ENCODE measurements at places on chromosomes 7 and 10.

GRCh38 chr10:102770108-102770482, 26.3 kb downstream of the WBP1L start:
- DNase-seq, result no peak

GRCh38 chr10:97570789-97571471, 1.6 kb upstream of the ANKRD2 start:
- no peak for DNase-seq

DNA sequence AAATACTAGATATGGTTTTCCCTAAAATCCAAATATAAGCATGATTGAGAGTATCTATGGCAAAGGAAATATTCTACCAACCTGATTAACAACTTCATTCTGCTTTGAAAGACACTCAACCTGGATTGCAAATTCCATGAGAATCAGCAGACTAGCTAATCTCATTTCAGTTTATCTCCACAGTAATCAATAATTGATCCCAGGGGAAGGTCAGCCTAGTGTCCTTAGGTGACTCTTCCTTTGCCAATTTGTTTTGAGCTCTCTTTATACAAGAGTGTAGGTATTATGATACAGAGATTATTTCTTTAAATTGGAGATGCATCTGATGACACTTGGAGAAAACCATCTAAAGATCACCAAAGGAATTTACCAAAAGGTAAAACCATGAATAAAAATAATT, 100.3 kb downstream of the GRM8 start:
- DNase-seq, result no peak

DNA sequence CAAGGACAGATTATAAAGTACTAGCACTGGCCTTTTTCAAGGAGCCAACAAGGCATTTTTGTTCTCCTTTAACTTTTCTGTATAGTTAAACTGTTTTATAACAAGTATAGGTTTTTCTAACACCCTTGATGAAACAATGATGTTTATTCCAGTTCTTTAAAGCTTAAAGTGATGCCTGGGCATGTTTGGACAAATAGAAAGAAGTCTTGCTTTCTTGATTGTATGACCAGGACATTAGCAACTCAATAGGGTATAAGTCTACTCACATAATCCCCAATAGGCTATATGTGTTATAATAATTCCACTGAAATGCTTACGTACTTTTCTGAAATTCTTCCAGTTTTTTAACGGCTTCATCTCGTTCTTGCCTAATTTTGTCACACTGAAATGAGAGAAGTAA, 36.7 kb downstream of the SHTN1 start:
- DNase-seq, result no peak

DNA sequence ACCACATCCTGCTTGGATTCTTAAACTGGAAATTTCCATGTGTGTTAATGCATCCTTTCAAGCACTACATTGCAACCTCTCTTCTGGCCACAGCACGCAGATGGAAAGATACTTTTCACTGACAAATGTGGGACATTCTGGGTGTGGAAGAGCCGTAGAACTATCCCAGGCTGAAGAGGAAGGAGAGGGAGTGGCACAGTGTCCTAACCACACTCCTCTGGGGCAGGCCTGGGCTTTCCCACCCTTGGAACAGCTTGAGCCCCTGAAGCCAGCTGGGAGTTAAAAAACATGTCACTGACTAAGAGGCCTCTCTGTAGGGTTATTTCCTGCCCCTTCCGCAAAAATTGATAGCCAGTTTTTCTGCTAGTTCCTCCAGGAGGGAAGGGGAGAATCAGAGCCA, 34.0 kb upstream of the DNMBP start:
- no peak for DNase-seq

DNA sequence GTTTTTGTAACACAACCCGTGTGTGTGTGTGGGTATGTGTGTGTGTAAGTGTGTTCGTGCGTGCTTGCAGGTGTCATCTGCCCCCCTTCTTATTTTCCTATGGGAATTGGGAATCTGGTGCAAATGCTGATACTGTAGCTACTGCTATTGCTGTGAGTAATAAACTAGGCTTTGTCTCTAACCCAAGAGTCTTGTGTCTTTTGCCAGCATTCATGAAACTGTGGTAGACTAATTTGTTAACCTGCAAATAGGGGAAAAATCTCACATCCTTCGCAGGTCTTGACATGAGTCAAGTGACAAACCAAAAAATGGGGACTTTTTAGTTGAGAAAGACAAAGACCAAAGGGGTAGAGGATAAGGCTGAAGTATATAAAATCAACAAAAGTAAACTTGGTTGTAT, 57.9 kb upstream of the FAM133B start:
- no peak for DNase-seq

GRCh38 chr10:8563478-8563877, 509.0 kb downstream of the GATA3 start:
- no peak for DNase-seq

GRCh38 chr7:158416283-158416933, 171.2 kb downstream of the PTPRN2 start:
- DNase-seq, result no peak

- DNase-seq, result no peak
Measured at GRCh38 chr10:123788981-123789380, 102.6 kb downstream of the CPXM2 start.

DNA sequence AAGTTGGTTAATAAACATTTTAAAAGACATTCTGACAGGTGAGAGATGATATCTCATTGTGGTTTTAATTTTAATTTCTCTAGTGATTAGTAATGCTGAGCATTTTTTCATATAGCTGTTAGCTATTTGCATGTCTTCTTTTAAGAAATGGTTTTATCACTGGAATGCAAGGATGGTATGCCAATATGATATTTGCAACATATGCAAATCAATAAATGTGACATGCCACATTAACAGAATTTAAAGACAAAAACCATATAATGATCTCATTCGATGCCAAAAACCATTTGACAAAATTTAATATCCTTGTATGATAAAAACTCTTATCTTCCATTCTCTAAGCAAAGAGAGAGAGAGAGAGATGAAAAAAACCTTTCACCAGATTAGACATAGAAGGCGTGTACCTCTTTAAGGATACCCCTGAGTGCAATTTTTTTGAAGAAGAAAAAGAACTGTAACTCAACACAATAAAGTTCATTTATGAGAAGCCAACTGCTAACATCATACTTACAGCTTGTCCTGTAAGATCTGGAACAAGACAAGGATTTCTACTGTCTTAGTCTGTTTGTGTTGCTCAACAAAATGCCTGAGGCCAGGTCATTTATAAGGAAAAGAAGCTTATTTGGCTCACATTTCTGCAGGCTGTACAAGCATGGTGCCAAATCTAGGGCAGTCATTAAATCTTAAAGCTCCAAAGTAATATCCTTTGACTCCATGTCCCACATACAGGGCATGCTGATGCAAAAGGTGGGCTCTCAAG, 39.7 kb upstream of the ZMYND11 start:
- no peak for DNase-seq

GRCh38 chr7:2719007-2719406, 31.0 kb downstream of the AMZ1 start:
- no peak for DNase-seq

DNA sequence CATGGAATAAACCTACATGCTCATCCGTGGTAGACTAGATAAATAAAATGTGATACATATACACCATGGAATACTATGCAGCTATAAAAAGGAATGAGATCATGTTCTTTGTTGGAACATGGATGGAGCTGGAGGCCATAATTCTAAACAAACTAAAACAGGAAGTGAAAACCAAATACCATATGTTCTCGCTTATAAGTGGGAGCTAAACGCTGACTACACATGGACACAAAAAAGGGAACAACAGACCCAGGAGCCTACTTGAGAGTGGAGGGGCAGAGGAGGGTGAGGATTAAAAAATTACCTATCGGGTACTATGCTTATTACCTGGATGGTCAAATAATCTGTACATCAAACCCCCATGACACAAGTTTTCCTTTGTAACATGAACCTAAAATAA, 68.7 kb upstream of the SEC61G start:
- DNase-seq, result no peak

DNA sequence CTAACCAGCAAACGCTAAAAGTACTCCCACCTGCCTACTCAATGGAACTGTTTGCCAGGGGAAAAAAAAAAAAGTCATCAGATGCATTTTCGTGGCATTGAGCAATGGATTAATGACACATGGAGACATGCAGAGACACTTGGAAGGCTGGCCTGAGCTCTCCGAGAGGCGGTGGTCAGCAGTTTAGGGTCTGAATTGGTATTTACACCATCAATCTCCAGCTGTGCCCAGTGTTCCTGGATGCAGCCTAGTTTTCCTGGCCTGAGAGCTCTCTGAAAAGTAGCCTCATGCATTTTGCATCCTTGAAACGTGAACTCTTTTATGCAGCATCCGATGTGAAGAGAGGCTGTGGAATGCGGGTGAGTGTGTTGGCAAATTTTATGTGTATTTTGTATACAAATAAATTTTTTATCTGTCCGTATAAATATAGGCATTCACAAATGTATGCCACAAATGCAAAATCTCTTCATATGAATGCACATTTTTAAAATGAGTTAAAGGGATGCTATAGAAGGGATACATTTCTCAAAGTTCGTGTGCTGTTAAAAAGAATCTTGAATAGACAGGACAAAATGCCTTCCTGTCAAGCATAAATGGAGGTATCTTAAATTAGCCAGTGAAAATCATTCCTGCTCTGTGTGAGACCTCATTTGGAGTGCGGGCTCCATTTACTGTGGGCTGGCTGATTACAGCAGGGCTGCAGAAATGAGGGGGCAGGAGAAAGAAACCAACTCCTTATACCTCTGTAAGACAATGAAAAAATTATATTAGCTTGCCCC, 137.7 kb upstream of the PFKP start:
- no peak for DNase-seq

- no peak for DNase-seq
Measured at GRCh38 chr10:130894471-130894870, 417.1 kb downstream of the TCERG1L start.

- DNase-seq, result no peak
Measured at GRCh38 chr10:79413196-79413595, 32.2 kb downstream of the ZCCHC24 start.

- DNase-seq, result no peak
Measured at GRCh38 chr10:103936022-103936421, 18.0 kb upstream of the STN1 start.

GRCh38 chr7:27251652-27252590, 9.3 kb downstream of the EVX1 start:
- no peak for DNase-seq

GRCh38 chr7:32088451-32088881, 18.3 kb upstream of the PDE1C start:
- DNase-seq, result no peak

DNA sequence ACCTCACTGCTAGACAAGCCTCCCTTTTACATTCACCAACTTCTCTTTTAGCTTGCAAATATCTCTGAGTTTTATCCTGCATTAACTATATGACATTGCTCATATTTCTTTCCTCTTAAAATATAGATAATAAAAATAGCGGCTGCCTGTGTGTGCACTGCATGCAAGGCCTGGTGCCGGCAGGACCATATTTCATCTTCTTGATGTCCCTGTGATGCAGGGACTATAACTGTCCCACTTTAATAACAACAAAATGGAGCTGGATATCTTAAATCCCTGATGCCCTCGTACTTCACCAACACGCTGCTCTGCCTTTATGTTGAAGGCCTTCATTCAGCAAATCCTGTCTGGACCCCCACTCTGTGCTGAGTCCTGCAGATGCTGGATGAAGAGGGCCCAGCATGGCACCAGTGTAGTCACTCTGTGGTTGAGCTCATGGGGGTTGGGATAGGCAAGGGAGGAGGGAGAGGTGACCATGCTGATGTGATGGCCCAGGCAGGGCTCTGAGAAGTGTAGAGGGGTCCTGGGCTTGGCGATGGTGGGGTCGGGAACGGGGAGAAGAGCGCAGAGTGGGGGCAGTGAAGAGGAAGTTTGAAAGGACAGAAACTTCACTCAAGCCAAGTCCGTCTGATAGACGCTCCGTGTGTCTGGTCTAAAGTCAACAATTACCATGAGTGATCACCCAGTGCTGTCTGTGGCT, 40.4 kb downstream of the C10orf90 start:
- DNase-seq, result no peak

DNA sequence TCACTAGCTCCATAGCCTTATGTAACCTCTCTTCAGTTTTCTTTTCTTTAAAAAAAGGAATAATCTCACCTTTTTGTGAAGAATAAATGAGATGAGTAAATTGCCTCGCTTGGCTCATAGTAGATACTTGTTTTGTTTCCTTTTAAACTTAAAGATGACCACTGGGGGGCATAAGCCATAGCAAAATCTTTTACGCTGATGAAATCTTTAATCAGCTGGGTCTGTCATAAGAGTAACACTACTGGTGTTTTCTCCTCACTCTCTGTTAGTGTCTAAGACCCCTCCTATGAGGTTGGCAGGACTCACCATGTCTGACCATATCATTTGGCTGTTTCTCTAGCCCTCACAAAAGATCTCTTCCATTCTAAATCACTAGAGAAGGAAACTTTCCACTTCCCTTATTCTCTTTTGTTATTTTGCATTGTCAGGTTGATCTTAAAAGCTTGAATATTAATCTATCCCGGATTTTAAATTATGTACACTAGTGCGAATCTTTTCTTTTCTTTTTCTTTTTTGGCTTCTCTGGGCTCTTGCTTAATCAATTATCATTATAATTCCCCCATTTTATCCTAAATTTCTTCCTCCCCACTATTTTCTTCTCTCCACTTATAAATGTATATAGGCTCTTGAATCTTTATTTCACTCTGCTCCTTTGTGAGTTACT, 12.5 kb downstream of the STAG3 start:
- no peak for DNase-seq

DNA sequence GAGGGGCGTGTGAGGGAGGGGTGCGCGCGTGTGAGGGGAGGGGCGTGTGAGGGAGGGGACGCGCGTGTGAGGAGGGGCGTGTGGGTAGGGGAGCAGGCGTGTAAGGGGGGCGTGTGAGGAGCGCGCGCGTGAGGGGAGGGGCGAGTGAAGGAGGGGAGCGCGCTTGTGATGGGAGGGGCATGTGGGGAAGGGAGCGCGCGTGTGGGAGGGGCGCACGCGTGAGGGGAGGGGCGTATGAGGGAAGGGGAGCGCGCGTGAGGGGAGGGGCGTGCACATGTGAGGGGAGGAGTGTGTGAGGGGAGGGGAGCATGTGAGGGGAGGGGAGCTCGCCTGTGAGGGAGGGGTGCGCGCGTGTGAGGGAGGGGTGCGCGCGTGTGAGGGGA, 19.1 kb downstream of the MXI1 start:
- DNase-seq, result no peak

DNA sequence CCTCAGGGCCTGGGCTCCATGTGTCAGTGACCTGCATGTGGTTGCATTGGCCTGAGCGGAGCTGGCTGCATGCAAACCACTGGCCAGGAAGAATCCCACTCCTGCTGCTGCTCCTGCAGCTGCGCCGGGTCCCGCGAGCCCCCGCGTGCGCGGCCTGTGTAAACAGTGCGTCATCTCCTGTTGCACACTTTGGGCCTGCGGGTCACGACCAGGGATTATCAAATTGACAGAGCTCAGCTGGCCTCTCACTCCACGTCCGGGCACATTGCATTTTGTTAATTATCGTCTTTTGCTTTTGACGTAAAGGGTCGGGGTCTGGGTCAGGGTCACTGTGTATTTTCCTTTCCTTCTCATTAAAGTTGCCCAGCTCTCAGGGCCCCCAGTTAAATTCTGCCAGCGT, 132.6 kb downstream of the RGS10 start:
- no peak for DNase-seq

GRCh38 chr10:14016931-14017333, 313.8 kb downstream of the FRMD4A start:
- DNase-seq, result no peak

Data from cortex of kidney (tissue), 1 donor.